ENCODE measurements at places on chromosomes 11 and 22. TPM values are rescaled to one million over a fixed set of nuclear protein-coding genes. Genes with fewer than 3 reads are reported as not detected.

DNA sequence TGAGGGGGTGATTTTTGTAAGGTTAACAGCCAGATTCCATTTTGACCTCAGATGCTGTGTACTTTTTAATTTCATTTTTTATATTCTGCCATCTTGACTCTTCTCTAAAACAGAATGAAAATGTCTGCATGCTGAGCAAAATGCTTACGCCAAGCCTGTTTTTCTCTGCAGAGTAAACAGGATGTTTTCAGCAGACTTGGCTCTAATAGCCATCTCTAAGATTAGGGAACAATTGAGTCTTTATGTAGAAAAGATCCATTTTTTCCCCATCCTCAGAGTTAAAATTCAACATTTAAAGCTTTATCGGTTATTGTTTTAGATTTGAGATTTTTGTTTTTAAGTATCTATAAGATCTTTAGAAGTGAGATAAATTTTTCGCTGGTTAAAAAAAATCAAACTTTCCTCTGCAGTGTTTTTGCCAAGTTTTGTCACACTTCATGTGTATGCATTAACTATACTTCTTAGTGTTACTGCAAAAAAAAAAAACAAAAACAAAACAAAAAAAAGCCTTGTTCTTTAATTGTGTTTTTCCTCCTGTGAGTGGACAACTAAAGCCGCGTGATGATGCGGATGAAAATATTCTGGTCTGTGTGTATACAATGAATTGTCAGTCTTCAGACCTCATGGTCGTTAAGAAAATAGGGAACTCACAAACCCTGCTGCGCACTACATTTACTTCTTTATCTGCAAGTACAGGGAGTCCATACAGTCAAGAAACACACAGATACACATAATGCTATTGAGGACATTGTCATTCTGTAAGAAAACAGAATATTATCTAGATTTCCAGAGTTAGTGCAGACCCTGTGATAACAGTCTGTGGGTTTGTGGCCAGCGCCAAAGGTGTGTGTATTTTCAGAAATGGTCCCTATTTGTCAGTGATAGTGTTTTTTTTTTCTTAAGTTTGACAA lies 17.5 kb upstream of the ADSL start:
- H3K4me3 ChIP-seq, result no peak overlapping the region
- no peak overlapping the region for H3K27ac ChIP-seq

DNA sequence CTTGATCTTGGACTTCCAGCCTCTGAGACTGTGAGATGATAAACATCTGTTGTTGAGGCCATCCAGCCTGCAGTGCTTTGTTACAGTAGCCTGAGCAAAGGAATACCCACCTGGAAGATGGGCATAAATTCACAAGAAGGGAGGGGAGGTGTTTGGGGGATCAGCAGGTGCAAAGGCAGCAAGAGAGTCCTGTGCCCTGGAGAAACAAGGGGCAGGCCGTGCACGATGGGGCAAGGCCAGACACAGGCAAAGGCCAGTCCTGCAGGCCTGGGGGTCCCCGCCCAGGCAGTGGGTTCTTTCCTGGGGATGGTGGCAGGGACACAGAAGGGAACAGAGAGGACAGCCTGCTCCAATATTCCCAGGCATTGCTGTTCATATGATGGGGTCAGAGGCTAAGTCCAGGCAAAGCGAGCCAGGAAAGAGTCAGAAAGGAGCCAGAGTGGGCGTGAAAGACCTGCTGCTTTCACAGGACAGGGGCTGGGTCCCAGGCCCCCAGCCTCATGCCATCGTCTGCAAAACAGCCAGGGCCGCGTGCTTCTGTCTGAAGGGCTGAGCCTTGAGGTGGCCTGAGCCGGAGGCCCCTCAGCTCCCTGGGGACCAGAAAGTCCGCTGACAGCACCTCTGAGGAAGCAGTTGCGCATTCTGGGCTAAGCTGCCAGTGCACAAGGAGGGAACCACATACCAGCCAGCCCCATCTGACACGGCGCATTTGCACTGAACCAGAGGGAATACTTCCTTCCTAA lies 48.8 kb downstream of the MYEOV start:
- peaks cover 4% of the 10 kb centered on the region for H3K27me3 ChIP-seq
- H3K36me3 ChIP-seq, result peaks cover 4% of the 10 kb centered on the region
- no peak for DNase-seq
- no peak overlapping the region for H3K4me3 ChIP-seq

GRCh38 chr11:10302359-10302743 lies 2.5 kb upstream of the ADM start:
- H3K27ac ChIP-seq, result peak overlapping the region; percentile 89
- no peak for DNase-seq
- peaks cover 9% of the 10 kb centered on the region for H3K36me3 ChIP-seq
- H3K27me3 ChIP-seq, result peaks cover 65% of the 10 kb centered on the region
- peaks cover 32% of the 10 kb centered on the region for H3K4me1 ChIP-seq
- peak overlapping the region; percentile 95 for H3K4me3 ChIP-seq

GRCh38 chr22:48602805-48603518 lies 1224.7 kb downstream of the BRD1 start:
- no peak for DNase-seq
- H3K36me3 ChIP-seq, result no peaks in the 10 kb centered on the region
- no peak overlapping the region for H3K27ac ChIP-seq
- H3K4me1 ChIP-seq, result no peaks in the 10 kb centered on the region
- no peaks in the 10 kb centered on the region for H3K27me3 ChIP-seq
- H3K4me3 ChIP-seq, result no peak overlapping the region

GRCh38 chr22:42084874-42085273 lies 5.4 kb downstream of the SMDT1 start:
- H3K27ac ChIP-seq, result no peak overlapping the region
- H3K4me1 ChIP-seq, result peaks cover 20% of the 10 kb centered on the region
- no peak overlapping the region for H3K4me3 ChIP-seq
- DNase-seq, result no peak

DNA sequence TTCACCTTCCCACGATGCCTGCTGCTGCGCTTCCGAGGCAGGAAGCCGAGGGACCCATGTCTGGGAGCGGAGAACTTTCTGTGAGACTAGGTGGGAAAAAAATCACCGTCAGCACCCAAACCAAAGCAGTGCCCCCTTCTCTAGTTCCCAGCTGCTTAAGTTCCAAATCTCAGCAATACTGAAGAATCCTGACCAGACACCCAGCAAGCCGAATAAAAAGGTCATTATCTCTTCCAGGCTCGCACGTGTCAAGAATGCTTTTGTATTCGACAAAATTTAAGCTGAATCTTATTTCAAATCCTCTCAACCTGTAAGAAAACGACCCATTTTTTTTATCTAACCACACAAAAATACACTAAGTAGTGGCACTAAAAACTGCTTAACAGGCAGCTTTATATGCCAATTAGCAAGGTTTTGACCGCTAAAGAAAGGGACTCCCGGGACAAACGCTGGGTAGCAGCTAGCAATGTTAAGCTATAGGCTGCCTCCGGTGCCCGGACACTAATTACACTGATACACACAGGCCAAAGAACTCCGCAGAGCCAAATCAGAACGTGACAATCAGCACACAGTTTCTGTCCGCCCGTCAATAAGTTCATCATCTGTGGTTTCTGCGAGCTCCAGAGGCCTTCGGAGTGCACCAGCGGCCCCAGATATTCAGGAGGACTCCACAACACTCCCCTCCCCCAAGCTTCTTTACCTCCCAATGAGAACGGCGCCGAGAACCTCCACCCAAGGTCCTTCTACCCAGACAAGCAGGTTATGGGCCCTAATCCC lies 728 bp downstream of the RPL3 start:
- no peaks in the 10 kb centered on the region for H3K27me3 ChIP-seq
- DNase-seq, result no peak
- H3K4me3 ChIP-seq, result peak overlapping the region; percentile 100

DNA sequence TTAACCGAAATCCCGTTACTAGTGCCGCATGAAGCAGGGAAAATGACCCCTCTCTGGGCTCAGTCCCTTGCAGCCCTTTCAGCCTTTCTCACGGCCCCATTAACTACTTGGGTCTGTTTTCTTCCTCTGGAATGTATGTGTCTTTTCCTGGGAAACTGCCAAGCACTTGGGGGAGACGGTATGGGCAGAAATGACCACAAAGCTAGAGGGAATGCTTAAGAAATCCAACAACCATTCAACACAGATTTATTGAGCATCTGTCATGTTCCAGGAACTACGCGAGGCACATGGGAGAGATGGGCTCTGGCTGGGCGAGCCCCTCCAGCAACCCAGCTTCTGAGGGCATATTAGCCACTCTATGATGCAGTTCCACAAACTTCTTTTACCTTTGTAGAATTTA lies 462.6 kb downstream of the BUD13 start:
- no peaks in the 10 kb centered on the region for H3K36me3 ChIP-seq
- H3K4me1 ChIP-seq, result no peaks in the 10 kb centered on the region
- DNase-seq, result no peak
- no peak overlapping the region for H3K4me3 ChIP-seq

- H3K27ac ChIP-seq, result no peak overlapping the region
- DNase-seq, result no peak
- H3K4me1 ChIP-seq, result no peaks in the 10 kb centered on the region
- H3K27me3 ChIP-seq, result no peaks in the 10 kb centered on the region
- H3K36me3 ChIP-seq, result no peaks in the 10 kb centered on the region
- no peak overlapping the region for H3K4me3 ChIP-seq
Measured at GRCh38 chr11:80559942-80560341, 1119.1 kb upstream of the TENM4 start.

- peaks cover 9% of the 10 kb centered on the region for H3K4me1 ChIP-seq
- peak; percentile 28 for DNase-seq
- no peaks in the 10 kb centered on the region for H3K27me3 ChIP-seq
- H3K36me3 ChIP-seq, result no peaks in the 10 kb centered on the region
Measured at GRCh38 chr11:2522631-2523255, 77.9 kb downstream of the KCNQ1 start.

DNA sequence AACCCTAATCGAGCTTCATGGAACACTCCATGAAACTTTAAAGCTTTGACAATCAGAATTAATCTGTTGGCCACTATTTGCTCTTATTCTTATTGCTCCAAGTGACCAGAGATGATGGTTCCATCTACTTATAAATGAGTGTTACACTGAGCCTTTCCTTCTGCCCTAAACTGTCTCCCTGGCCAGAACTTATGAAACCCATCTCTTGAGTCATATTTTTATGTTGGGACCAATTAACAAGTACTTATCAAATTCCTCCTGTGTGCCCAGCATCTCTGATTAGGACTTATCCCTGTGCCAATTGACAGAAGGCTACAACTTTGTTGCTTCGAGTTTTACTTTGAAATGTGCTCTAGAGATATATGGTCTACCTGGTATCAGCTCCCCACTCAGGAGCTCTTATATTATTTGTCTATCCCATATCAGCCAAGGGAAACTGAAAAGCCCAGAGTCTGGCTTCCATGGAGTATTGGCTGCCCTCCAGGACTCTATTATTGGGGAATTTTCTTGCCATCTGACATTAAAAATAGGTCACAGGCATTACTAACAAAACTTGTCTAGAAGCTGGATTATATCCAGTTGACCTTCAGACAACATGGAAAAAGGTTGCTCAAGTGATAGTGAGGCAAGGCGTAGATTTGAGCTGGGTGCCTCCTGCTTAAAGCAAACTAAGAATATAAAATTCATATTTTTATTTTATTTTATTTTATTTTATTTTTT lies 8.8 kb downstream of the KREMEN1 start:
- DNase-seq, result no peak
- H3K4me1 ChIP-seq, result peaks cover 8% of the 10 kb centered on the region
- H3K4me3 ChIP-seq, result no peak overlapping the region

DNA sequence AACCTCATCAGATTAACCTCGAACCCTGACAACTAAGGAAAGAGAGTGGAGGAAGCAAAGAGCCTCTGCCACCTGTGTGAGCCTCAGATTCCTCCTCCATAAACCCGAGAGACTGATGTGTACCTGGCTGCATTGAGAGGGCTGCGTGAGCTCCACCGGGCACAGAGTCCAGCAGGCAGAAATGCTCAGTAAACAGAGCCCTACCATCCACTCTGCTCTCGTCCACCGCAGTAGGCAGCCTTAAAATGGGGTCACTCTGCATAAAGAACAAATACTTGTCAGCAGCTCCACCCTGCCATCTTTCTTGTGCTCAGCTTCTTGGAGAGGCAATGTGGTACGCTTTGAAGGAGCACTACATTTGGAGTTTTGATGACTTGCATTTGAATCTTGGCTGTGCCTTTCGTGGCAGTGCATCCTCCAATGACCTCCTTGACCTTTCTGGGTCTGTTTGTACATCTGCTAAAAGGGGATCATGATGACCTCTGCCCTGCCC lies 43.0 kb upstream of the CD5 start:
- no peaks in the 10 kb centered on the region for H3K27me3 ChIP-seq
- H3K27ac ChIP-seq, result no peak overlapping the region
- peaks cover 20% of the 10 kb centered on the region for H3K36me3 ChIP-seq
- peaks cover 49% of the 10 kb centered on the region for H3K4me1 ChIP-seq

DNA sequence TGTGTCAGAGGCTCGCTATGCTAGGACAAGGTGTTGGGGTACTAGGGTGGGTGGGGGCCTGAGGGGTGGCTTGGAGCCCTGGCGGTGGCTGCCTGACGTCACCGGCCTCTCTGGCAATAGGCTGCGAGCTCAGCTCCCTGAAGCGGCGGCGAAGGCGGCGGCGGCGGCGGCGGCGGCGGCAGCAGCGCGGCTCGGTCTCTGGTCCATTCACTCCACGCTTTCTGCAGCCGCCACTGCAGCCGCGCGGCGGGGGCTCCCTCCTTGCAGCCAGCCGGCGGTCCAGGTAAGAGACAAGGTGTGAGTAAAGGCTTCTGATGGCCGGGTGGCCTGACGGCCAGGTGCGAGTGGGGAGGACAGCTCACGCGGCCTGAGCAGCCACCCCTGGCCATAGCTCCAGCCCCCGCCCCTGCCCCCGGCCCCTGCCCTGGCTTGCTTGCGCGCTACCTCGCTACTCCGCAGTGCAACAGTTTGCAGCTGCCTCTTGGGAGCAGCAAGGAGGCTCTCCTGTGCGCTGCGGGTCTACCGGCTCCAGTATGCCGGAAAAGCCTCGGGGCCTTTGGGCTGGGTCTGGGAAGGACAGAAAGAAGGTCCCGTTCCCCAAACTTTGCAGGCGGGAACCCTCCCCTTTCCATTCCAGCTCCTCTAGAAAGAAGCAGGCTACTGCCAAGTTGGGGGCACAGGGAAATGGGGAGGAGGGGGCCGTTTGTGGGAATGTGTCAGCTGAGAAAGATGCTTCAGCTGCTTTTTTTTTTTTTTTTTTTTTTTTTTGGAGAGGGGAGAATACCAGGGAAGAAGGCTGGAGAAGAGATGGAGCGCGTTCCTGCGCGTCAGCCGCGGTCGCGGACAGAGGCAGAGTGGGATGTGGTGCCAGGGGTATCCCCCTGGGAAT lies at the start of gene C11orf87:
Gene C11orf87 (plus strand): TSS at position 210 of the 889 bp plus-strand sequence. CDS start 1,444 bp downstream, outside the sequence.
- H3K4me1 ChIP-seq, result no peaks in the 10 kb centered on the region
- peak within 1 kb of the TSS; percentile 47 for H3K27ac ChIP-seq
- H3K27me3 ChIP-seq, result peaks cover 27% of the 10 kb centered on the region
- no peak within 1 kb of the TSS for H3K4me3 ChIP-seq

- DNase-seq, result no peak
- peak overlapping the region; percentile 83 for H3K4me3 ChIP-seq
- H3K27ac ChIP-seq, result peak overlapping the region; percentile 65
- H3K4me1 ChIP-seq, result peaks cover 3% of the 10 kb centered on the region
Measured at GRCh38 chr11:65539744-65540289, 14.9 kb downstream of the SCYL1 start.

- H3K4me1 ChIP-seq, result peaks cover 39% of the 10 kb centered on the region
- no peak for DNase-seq
- H3K27ac ChIP-seq, result peak overlapping the region; percentile 99
- no peaks in the 10 kb centered on the region for H3K27me3 ChIP-seq
- H3K4me3 ChIP-seq, result peak overlapping the region; percentile 98
Measured at GRCh38 chr22:18077087-18077638, 627 bp upstream of the PEX26 start.

The PLA2G6 gene
- total RNA-seq, result 94.6 TPM

The MS4A4A gene
- not detected for total RNA-seq

The ELFN2 gene
- total RNA-seq, result 0.26 TPM

The CD44 gene
- total RNA-seq, result 551 TPM

Data from activated naive CD8-positive, alpha-beta T cell treated with anti-CD3 and anti-CD28 coated beads, Interleukin-2, amount 10 ng/mL, durations not matched to agents 7 days and 5 days (primary cell).